ENCODE measurements at places on chromosomes 3 and 15. TPM values are rescaled to one million over a fixed set of nuclear protein-coding genes. Genes with fewer than 3 reads are reported as not detected.

DNA sequence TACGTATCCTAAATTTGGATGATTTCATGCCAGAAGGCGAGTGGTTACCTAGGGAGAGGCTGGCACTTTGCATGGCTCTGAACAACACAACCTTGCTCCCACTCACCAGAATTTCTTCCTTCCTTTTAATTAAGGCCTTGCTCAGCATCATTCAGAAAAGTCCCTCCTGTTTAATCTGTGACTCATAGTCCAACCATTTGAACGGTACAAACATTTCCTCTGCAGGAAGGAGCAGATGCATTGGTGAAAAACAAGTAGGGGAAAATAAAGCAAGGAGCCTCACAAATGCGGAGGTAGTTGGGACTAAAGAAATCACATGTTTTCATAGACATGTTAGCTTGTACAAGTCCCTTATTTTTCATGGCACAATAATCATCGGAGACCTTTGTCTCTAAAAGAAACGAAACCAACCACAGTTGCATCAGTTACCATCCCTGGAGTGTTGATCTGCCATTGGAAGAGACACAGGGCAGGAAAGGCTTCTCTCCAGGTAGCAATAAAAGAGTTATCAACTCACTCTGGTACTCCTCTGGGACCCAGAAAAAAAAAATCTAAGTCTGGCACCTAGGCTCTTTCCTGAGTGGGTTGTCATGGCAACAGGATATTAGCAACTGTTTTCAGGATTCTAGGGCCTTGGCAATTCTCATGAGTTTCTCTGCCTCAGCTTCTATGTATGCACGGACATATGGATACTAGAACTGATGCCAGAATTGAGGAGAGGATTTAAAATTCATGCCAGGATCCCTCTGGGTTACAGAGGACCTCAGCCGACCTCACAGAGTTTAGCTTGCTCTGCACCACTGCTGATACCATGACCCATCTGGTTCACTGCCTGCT, 255.4 kb upstream of the ARPP21 start:
- DNase-seq: no peak

GRCh38 chr3:101898752-101899169, 49.4 kb downstream of the NFKBIZ start:
- DNase-seq: no peak

The PLA1A gene
- not detected for total RNA-seq

The ULK4 gene
- 3.2 TPM for total RNA-seq

The IGSF11 gene
- not detected for total RNA-seq

The C2CD4A gene
- 0.10 TPM for total RNA-seq
